ENCODE measurements at places on chromosomes 1 and 21.

DNA sequence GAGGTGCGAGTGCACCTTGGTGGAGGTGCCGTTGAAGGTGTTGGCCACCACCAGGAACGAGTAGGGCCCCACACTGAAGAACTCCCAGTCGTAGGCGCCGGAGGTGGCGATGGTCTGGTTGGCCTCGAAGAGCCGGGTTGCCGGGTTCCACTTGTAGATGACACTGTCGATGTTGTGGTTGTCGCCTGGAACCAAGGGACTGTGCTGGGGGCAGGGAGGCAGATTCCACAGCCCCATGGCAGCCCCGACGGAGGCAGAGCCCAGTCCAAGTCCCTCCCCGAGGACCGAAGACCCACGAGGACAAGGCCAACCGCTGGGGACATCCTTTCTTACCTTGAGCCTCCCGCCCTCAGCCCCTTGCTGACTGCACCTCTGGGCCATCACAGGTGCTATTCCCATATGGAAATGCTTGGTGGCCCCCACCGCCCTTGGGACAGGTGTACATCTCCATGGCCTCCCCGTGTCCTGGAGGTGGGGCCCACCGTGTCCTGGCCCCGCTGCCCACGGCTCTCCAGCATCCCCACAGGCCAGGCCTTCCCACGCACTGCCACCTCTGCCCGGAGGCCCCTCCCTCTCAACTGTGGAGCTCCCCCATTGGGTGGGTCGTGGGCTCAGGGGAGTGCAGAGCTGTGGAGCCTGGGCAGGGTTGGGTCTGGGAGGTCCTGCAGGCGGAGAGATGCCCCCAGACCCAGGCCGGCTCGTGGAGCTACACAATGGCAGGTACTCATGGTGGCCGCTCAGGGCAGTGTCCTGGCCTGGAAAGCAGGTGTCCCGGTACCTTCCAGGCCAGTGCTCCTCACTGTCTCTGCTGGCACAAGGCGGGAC is 17.9 kb downstream of the KRTAP10-1 start:
- no peak for DNase-seq

DNA sequence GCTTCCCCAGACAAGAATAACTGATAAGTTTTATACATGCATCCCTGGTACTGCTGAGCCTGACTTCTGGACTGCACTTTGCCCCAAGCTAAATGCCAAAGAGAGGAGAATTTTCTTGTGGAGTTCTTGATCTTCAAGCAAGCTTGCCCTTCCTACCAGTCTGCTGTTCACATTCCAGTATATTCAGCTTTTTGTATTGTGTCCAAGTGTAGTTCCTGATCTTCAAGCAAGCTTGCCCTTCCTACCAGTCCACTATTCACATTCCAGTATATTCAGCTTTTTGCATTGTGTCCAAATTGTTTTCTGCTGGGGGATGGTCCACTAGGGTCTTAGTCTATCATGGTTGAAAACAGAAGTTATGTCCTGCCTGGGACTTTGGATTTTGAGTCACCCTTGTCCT is 894 bp upstream of the TSEN15 start:
- DNase-seq: no peak

DNA sequence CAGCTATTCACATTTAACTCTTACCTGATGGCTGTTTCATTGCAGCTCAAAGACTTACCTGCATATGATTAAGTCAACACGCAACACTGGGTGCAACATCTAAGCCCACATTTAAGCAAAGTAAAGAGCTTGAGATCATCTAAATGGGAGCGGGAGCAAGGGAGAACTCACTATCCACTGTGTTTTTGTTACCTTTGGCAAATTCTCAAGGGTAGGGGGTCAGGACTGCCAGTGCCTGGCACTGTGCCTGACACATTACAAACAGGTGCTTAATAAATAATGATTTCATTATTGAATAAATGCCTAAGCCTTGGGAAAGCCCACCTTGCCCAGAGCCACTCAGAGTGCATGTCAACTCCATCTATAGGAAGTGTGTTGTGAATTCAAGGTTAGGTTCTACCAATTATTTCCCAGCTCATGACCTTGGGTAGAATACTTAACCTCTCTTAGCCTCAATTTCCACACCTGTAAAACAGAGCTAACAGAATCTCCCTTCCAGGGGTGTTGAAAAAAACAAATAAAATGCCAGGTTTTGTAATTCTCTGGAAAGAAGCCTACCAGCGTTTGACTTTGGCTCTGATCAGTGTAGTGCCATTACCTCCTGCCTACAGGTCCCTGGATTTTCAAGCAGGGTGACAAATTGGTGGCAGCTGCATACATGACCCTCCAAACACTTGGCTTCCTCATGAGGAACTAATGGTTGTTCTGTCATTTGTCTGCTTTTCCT is 109.7 kb downstream of the TGFBR3 start:
- no peak for DNase-seq

- DNase-seq: no peak
These were observed 387.6 kb downstream of the LTN1 start for GRCh38 chr21:28604946-28605537.

DNA sequence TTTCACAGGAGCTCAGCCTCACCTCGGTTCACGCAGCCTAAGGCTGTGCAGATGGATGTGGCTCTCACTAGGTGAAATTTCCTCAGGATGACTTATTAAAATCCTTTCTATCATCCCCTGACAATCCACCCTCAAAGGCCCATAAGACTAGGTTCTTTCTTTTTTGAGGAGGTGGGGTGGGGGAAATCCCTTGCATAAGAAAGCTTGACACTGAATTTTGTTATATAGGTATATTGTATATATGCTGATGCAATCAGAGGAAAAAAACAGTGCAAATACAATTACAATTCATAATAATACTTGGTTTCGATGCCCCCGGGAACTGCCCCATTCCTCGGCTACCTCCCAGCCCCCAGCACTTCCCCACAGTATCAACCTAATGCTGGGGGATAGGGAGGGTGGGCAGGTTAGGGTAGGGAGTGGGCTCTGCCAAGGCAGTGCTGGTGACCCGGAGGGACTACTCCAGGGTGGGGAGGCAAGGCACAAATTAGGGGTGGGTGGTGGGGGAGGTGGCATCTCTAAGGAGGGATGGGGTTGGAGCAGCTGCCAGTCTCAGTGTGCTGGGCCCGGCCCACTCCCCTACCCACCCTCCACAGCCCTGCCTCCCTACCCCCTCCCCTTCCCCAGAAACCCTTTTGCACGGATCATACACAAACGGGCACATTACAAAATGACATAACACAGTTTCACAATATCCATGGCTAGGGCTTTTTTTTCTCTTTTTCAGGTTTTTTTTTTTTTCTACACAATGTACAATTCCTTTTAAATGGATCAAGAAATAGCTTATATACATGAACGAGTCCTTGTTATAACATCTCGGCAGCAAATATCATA is 30.9 kb downstream of the SLC27A3 start:
- no peak for DNase-seq

- no peak for DNase-seq
These were observed 49.8 kb downstream of the ATP2B4 start for GRCh38 chr1:203676455-203676854.

- DNase-seq: no peak
These were observed 1.5 kb upstream of the S100B start for GRCh38 chr21:46606427-46606813.

GRCh38 chr1:75632350-75632949 is 21.5 kb upstream of the SLC44A5 start:
- DNase-seq: peak; percentile 8

- no peak for DNase-seq
These were observed 21.9 kb upstream of the PADI6 start for GRCh38 chr1:17350083-17350482.

DNA sequence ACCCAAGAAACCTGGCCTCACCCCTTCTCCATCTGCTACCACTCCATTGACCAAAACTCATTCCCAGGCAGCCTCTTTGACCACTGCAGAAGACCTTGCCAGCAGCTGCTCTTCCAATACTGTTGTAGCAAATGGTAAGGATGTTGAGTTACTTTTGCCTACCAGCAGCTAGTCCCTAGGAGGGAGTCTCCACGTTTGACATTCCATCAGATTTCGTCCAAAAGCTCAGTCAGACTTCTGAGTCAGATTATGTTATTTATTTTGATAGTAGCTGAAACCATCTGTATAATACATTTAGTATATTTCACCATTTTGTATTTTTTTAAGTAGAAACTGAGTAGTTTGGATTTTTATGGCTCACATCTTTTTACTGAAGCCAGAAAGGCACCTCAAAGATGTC is 51.5 kb upstream of the WNT2B start:
- DNase-seq: no peak

DNA sequence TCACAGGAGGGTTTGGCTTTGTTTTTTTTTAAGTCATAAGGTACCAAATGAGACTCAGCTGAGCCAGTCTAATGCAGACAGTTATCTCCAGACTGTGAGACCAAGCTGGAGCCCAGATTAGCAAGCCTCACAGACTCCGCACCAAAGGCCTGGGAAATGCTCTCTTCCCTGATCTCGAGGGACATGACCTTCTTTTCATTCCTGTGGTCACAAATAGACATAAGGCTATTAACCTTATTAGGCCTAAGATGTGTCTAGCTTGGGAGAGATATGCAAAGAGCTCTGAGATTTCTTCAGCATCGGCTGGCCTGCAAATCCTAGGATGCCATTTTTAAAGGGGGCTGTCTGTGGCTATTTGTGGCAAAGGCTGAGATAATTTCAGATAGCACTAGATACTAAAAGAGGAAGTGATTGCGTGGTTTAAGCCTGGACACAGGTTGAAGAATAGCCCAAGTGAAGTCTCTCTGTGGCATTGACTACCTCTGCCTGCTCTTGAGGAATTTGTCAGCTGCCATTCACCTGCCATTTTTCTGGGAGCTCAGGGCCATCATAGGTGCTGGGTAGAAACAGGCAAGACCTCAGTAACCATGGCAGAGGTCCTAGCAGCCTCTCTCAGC is 301.3 kb downstream of the SIPA1L2 start:
- DNase-seq: no peak

DNA sequence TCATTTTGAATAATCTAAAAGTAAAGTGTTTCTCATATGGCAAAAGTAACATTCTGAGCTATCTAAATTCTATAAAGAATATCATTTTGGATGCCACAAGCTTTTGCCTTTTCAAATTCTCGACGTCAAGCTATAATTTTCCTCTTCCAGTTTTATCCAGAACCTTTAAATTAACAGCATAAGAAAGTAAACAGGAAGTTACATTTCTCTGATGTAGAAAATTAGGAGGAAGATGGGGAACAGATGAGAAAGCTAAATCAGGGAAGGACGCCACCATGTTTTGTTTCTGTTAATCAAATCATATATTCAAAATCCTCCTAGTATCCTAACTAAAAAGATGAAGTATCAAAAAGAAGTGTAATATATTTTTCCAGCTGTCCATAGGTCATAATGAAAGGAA is 8.8 kb upstream of the CAMSAP2 start:
- no peak for DNase-seq

DNA sequence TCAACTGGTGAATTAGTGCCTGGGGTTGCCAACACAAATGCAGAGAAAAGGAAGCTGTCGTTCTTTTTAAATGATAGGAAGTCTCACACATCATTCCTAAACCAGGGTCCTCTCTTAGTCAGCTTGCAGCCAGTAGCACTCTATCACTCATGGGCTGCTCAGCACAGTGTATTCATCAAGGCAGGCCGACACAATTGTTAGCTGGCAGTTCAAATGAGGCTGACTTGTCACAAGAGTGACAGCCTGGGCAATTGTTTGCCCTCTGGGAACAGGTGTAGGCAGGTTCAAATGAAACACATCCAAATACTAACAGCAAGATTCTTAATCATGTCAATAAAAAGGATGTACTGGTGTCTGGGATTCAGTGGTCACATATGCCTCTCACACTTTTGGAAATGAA is 76.9 kb downstream of the ERICH3 start:
- no peak for DNase-seq

DNA sequence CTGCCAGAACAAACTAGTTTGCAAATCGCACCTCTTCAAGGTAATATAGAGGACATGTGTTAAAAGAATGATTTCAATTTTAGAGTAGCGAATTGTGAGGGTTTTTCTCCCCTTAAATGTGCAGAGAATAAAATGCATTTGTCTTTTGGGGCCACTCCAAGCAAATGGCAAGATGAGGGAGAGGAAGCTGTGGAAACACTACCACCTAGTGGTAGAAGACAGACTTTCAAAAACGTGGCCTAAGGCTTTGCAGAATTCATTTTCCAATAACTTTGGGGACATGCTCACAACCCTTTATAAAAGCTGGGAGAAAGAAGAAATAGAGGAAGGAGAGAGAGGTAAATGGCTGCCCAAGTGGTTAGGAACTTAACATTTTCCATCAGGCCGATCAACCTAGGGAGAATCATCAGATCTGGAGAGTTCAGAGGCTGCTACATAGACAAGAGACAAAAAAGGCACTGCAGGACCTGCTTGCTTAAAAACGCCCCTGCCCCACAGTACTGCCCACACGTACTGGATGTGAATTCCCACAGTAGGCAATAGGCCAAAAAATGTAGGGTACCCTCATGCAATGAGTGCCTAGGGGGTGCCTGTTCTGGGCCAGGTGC is 15.7 kb upstream of the RCAN1 start:
- DNase-seq: peak; percentile 21

DNA sequence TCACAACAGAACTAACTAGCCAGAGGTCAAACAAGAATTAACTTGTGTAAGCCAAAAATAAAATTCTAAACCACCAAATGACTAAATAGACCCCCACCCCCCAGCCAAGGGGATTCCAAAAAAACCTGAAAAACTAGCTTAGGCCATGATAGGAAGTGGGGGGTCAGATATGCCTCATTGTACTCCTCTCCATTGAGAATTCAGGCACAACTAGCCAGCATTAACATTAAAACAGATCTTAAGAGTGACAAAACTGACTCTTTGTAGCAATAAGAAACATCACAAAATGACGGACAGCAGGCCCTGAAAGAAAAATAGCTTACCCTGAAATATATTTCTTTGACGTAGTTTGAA is 103.0 kb upstream of the ETV3 start:
- no peak for DNase-seq

DNA sequence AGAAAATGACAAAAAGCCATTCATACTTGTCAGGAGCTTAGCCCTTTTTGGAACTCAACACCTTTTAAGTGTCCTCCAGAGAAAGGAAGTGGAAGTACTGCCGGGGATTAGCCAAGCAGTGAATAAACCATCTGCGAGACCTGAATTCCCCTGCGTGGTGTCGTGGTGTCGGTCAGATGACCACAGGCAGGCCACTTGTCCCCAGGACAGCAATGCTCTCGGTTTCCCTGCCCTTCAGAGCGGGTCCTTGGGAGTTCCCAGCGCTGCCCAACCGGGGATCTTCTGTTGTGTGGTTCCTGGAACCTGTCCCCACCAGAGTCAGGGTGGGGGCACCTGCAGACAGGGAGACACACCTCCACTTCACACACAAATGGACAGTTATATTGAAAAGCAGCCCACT is 9.2 kb downstream of the GPR157 start:
- DNase-seq: no peak
